NCI-H226 (cell line): ENCODE measurements at places on chromosomes 4 and X.

- peak; percentile 69 for DNase-seq
These were observed 7.7 kb downstream of the HAND2 start for GRCh38 chr4:173522160-173522950.

- no peak for DNase-seq
These were observed 132.8 kb downstream of the MGST2 start for GRCh38 chr4:139798456-139798855.

- no peak for DNase-seq
These were observed 197.6 kb upstream of the GYPA start for GRCh38 chr4:144338148-144338547.

GRCh38 chr4:56662782-56663468 lies 18.2 kb downstream of the HOPX start:
- no peak for DNase-seq

DNA sequence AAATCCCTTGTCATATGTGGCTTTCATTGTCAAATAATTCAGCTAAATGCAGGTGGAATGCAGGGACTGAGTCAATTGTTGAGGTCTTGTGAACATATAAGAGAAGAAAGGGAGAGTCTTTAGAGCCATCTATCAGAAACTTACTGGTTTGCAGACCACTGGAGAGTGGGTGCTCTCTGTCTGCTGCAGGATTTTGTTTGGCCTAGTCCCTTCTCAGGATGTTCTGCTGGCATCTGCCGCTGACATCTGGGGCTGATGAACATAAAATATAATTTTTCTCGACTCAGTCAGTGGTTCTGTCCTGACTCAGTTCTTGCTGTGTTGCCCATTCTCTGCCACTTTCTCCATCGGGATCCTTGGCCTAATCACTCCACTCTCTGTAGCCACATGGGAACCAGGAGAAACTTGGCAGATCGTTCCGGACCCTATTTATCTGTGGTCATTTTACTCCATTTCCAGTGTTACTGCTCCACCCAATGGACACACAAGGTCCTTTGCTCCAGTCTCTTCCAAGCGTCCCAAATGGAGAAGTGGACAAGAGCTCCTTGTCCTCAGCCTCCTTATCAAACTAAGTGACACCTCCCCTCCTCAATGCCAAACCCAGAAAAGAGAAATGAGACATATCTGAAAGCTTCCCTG lies 436.2 kb downstream of the FAT4 start:
- DNase-seq, result peak; percentile 22

DNA sequence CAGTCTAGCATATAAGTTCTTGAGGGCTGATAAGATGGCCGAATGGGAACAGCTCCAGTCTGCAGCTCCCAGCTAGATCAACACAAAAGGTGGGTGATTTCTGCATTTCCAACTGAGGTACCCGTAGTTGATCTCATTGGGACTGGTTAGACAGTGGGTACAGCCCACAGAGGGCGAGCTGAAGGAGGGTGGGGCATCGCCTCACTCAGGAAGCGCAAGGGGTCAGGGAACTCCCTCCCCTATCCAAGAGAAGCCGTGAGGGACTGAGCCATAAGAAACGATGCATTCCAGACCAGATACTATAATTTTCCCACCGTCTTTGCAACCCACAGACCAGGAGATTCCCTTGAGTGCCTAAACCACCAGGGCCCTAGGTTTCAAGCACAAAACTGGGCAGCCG lies 109.0 kb downstream of the RPS6KA6 start:
- DNase-seq, result no peak
